ENCODE measurements at places on chromosomes 2 and 18.
A peak's percentile ranks its signal among the peaks of the same experiment; 100 is the strongest.

GRCh38 chr2:217639481-217639880 lies 363.3 kb downstream of the TNS1 start:
- no peak for DNase-seq

GRCh38 chr2:146523196-146523595 lies 1321.6 kb upstream of the ACVR2A start:
- DNase-seq = no peak

DNA sequence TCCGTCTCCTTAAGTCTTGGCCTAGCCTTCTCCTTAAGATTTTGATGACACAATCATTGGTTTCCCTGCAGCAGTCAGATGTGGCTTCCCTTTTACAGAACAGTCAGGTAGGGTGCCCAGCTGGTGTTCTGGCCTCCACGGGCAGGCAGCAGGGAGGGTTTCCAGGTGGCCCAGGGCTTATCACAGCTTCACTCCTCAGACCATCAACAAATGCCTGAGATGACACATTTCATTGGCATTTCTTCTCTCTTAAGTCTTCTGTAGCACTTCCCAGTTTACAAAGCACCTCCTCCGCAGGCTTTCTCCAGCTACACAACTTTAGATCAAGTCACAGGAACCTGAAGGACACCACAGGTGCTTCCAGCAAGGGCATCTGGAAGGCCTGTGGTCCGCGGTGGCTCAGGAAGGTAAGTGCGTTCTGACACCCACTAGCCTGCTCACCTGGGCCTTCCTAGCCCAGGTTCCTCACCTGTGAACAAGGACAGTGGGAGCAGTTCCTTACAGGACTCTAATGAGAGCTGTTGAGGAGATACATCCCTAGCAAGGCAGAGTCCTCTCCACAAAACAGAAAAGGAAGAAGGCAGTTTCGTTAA lies 37.6 kb downstream of the PTPN18 start:
- no peak for DNase-seq

GRCh38 chr18:79784071-79784913 lies 13.4 kb upstream of the KCNG2 start:
- DNase-seq = no peak

- DNase-seq = no peak
Measured at GRCh38 chr2:168439536-168439935, 16.5 kb upstream of the CERS6 start.

DNA sequence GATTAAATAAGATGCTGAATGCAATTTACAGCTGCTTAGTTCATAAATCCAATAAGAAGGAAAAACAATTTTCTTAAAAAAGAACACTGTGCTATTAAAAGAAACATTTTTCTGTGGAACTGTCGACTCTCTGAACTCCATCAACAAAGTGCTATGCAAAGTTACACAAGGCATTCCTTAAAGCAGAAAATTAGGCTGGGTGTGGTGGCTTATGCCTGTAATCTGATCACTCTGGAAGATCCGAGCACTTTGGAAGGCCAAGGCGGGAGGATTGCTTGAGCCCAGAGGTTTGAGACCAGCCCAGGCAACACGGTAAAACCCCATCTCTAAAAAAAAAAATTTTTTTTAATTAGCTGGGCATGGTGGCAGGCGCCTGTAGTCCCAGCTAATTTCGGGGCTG lies 13.0 kb downstream of the MCM6 start:
- no peak for DNase-seq

- DNase-seq = no peak
Measured at GRCh38 chr2:128490321-128490720, 171.7 kb upstream of the HS6ST1 start.

- no peak for DNase-seq
Measured at GRCh38 chr2:169116327-169116726, 47.0 kb downstream of the DHRS9 start.

- no peak for DNase-seq
Measured at GRCh38 chr18:13539050-13539449, 187.3 kb downstream of the FAM210A start.

- DNase-seq = no peak
Measured at GRCh38 chr2:41267929-41268659, 779.7 kb upstream of the PKDCC start.

- no peak for DNase-seq
Measured at GRCh38 chr2:74290066-74290465, 53.1 kb downstream of the SLC4A5 start.

DNA sequence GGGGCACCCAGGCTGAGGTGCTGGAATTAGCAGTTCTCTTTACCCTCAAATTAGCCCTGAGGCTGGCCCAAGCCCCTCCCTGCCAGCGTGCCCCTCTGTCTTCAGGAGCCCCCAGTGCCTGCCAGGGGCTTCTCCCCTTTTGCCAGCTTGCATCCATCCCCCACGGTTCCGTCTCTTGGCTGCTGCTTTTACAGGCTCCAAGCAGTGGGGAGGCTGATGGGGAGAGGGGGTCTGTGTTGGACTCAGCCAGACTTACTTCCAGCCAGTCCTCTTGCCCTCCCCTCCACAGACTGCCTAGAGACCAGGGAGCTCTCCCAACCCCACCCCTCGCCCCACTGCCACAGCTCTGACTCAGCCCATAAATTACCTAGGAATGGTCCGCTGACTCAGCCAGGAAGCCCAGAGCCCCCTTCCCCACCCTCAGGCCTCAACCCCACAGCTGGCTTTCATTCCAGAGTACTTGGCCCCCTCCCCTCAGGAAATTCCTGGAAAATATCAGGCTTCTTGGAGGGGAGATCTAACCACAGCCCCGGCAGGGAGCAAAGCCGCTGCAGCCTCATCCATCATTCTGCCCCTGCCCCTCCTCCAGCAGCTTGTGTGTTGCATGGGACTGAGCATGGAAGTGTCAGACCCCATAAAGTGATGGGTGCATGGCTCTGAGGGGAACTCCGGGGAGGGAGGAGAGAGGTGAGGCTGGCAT lies 184.6 kb downstream of the ZFP36L2 start:
- DNase-seq = no peak

- DNase-seq = no peak
Measured at GRCh38 chr2:128368437-128369107, 49.9 kb upstream of the HS6ST1 start.

- DNase-seq = no peak
Measured at GRCh38 chr18:76149284-76149683, 345.8 kb downstream of the ZNF516 start.

DNA sequence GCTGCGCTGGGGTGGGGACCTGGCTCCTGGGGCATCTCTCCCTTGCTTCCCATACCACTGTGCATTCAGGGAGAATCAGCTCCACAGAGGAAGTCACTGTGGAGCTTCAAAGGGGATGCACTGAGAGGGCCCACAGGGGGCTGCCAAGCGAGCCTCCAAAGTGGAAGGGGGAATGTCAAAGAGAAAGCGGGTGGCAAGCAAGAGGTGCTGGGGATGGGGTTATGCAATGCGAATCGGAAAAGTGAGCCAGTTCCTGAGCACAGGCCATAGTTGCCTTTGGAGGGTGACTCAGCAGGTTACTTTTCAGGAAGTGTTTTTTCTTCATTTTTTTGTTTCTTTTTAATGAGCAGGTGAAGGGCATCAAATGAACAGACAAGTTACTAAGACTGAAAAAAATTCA lies 17.6 kb downstream of the PMAIP1 start:
- DNase-seq = no peak

DNA sequence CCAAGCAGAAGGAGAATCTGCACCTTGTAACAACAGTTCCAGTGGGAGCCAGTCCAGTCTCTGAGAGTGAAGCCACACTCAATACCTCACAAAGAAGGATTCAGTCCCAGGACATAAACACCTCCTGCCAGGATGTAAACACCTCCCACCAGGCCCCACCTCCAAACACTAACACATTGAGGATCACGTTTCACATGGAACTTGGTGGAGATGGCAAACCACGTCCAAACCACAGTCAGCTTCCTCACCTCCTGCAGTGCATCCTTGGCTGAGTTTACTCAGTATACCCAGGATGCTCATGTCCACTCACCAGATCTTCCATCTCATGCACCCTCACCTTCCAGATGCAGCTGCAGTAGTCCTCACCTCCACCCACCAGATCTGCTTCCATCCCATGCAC lies 37.8 kb upstream of the TMEM18 start:
- no peak for DNase-seq

DNA sequence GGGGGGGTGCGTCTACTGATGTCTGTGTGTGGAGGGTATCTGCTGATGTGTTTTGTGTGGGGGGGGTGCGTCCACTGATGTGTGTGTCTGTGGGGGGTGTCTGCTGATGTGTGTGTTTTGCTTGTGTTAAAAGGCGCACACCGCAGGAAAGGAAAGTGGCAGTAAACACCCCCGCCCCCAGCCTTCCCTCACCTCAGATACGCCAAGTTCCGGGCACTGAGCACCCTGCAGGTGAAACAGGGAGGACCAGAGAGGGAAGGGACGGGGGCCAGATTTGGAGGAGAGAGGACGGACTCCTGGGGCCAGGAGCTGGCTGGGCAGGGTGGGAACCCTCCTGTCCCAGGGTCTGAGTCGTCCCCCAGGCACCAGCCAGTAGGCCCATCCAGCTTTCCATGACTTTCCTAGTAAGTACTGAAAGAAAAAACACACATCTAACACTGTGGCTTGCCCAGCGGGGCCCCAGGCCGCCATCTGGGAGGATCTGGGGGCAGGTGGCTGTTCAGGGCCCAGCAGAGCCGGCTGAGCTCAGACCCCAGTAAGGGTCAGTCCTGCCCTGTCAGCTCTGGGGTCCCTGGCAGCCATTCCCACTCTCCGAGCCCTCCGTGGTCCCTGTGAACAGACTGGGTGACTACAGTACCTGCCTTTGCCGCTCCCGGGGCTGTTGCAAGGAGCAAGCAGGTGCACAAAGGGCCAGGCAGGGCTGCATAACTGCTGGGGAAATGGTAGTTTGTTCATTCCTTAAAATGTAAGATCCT lies 126.9 kb downstream of the NFATC1 start:
- peak; percentile 66 for DNase-seq

GRCh38 chr18:42756214-42756613 lies 359.3 kb downstream of the RIT2 start:
- DNase-seq = no peak

- no peak for DNase-seq
Measured at GRCh38 chr2:202681688-202682205, 47.0 kb downstream of the FAM117B start.

DNA sequence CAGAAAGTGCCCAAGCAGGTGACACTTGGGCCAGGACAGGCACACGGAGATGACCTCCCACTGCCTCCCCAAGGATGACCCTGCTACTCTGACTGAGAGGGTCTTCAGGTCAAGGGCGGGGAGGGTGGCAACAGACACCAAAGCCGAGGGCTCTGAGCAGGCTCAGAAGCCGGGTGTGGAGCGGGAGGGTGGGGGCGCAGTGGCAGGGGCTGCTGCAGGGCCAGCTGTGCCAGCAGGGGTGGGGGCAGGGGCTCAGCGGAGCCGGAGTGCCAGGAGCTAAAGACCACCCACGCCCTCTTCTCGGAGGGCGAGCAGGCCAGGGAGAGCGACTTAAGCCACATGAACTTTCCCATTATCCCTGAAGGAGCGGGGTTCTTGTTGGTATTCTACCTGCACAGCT lies 93.3 kb upstream of the MBOAT2 start:
- DNase-seq = no peak

GRCh38 chr2:9391961-9392720 lies 31.2 kb downstream of the ITGB1BP1 start:
- no peak for DNase-seq

- no peak for DNase-seq
Measured at GRCh38 chr2:86037795-86038192, 67.9 kb downstream of the POLR1A start.

- DNase-seq = no peak
Measured at GRCh38 chr2:108010912-108011591, 24.7 kb downstream of the SLC5A7 start.

GRCh38 chr2:67448648-67449047 lies 51.5 kb downstream of the ETAA1 start:
- DNase-seq = no peak

DNA sequence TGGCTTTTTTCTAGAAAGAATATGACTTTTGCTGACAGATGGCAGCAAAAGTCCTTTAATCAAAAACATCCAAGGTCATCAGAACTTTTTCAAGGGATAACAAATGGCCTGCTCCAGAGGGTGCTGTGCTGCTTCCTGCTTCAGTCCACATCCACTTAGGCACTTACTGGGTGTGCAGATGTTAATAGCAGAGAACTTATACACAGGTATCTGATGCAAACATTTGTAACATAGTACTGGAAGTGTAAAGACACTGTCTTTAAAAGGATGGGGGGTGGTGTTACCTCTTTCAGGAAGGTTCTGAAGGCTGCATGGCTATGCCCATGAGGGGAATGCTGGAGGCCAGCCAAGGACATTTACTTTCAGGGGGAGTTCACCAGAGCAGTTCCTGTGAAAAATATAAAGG lies 5.5 kb downstream of the HOXD8 start:
- no peak for DNase-seq

DNA sequence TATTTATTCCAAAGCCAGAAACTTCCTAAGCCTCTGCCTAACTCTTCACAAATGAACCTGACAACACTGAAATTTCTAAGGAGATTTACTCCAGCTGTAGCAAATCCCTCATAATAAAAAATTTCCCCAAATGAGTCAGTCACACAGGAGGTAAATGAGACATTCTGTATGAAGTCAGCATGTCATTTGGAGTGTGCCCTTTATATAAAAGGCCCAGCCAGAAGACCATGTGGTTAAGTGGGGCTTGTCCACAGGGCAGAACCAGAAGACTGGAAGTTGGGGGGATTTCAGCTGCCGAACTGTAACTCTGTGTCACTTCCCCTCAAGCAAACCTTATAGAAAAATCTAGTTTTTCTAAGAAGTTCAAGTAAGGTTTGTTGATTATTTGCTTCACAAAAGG lies 30.2 kb downstream of the NRP2 start:
- DNase-seq = no peak

Measured in stimulated activated CD4-positive, alpha-beta T cell treated with anti-CD3 and anti-CD28 coated beads, Interleukin-15, amount 100 ng/mL, for 48 hours (primary cell).